A549 treated with CpdA at 1 μM for 4 hours (cell line): ENCODE measurements at places on chromosomes 16 and 17. TPM values are rescaled to one million over a fixed set of nuclear protein-coding genes. Genes with fewer than 3 reads are reported as not detected.

Gene HOXB4
- total RNA-seq = 0.09 to 0.17 TPM (median 0.13 TPM) in 5 replicates

Gene CHP2
- total RNA-seq = 0.03 TPM in 1 of 5 replicates, not detected in the others

Gene NOMO2
- 106 to 114 TPM (median 111 TPM) in 5 replicates for total RNA-seq

Gene CHST5
- total RNA-seq = 0.03 TPM in 1 of 5 replicates, not detected in the others

Gene PRM3
- not detected in 5 replicates for total RNA-seq

Gene PIRT
- not detected in 5 replicates for total RNA-seq

Gene RNF157
- 5.4 to 10.6 TPM (median 6.3 TPM) in 5 replicates for total RNA-seq

Gene WWP2
- total RNA-seq = 21.3 to 23.9 TPM (median 22.1 TPM) in 5 replicates

Gene FSCN2
- 0.61 to 2.0 TPM (median 0.89 TPM) in 5 replicates for total RNA-seq

Gene GAS2L2
- total RNA-seq = 0.09 to 0.21 TPM (median 0.12 TPM) in 4 of 5 replicates, not detected in the other

Gene TK2
- total RNA-seq = 14.3 to 18.9 TPM (median 15.8 TPM) in 5 replicates

Gene SCNN1B
- 0.06 to 0.24 TPM (median 0.12 TPM) in 4 of 5 replicates, not detected in the other for total RNA-seq

Gene TEKT1
- total RNA-seq = 0.07 to 0.08 TPM in 2 of 5 replicates, not detected in the others

Gene PLK1
- total RNA-seq = 148 to 177 TPM (median 166 TPM) in 5 replicates

Gene C1QTNF1
- total RNA-seq = 35.4 to 45.3 TPM (median 37.4 TPM) in 5 replicates

Gene SLFN14
- total RNA-seq = not detected in 5 replicates

Gene HSD11B2
- 1.5 to 1.8 TPM (median 1.6 TPM) in 5 replicates for total RNA-seq

Gene TMED6
- total RNA-seq = 0.06 TPM in 1 of 5 replicates, not detected in the others

Gene TP53TG3F
- total RNA-seq = 0.13 to 0.27 TPM (median 0.24 TPM) in 3 of 5 replicates, not detected in the others

Gene FOXN1
- 0.02 to 0.20 TPM (median 0.04 TPM) in 3 of 5 replicates, not detected in the others for total RNA-seq

Gene ADAD2
- not detected in 5 replicates for total RNA-seq

Gene VAT1L
- 0.01 to 0.05 TPM in 2 of 5 replicates, not detected in the others for total RNA-seq

Gene SCO1
- 51.4 to 64.5 TPM (median 59.7 TPM) in 5 replicates for total RNA-seq
